ENCODE measurements at places on chromosomes 12 and 14.
A peak's percentile ranks its signal among the peaks of the same experiment; 100 is the strongest.

DNA sequence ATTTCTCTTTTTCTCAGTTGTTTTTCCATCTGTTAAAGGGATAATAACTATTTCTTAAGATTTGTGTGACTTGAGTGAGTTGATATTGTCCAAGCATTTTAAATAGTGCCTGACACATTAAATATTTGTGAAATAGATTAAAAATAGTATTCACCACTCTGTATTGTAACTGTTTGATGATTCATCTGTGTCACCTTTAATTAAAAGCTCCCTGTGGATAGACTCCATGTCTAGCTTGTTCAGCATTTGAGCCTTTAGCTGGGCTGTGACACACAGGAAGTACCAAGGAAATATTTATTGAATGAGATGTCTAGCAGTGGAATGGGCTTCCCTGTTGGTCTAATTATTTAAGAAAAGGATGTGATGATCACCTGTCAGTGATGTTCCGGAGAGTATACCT lies 1.8 kb upstream of the GLIPR1L2 start:
- peak; percentile 78 for DNase-seq

DNA sequence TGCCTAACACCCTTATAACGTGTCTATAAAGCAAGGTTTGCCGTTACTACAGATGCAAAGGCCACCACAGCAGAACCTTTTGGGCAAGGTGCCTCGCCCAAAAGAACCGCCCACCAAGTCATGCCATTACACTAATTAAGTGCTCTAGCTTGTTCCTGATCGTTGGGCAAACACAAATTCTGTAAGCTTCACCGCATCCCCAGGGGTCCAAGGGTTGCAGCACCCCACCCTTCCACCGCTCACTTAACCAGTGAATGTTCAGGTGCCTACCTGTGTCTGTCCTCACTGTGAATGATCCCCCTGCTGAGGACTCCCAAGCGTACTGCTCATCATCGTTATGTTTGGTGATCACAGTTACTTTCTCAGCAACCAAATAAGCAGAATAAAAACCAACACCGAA lies 1.4 kb downstream of the HSP90AA1 start:
- no peak for DNase-seq

DNA sequence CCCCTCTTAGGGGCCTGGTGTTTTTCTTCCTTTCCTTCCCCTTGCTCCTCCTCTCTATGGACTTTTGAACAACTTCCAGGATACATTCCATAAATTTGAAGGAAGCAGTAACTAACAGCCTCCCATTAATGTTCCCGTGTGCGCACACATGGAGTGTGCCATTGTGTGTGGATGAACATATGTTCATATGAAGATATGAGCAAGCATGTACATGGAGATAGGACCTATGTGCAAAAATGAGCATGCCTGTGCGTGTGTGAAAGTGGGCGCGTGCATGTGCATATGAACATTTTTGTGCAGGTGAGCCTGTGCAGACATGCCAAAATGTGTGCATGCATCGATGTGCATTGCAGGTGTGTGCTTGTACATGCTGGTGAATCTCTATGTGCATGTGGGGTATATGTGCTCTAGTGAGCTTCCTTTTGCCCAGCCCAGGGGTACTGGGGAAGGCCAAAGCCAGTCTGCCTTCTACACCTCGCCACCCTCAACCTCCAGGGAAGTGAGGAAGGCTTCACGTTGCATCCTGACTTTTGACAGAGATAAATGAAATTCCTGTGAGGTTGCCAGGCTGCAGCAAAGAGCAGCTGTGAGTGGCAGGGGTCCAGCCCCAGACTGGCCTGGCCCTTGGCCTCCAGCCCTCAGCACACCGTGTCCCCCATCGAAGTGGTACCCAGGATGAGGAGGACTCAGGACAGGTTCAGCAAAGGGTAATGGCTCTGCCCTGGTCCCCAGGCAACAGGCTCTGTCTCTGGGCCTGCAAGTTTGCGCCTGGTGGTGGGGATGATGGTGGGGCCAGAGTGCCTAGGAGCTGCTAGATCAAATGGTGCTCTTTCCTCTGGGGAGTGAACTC lies 21.1 kb upstream of the PGF start:
- no peak for DNase-seq

DNA sequence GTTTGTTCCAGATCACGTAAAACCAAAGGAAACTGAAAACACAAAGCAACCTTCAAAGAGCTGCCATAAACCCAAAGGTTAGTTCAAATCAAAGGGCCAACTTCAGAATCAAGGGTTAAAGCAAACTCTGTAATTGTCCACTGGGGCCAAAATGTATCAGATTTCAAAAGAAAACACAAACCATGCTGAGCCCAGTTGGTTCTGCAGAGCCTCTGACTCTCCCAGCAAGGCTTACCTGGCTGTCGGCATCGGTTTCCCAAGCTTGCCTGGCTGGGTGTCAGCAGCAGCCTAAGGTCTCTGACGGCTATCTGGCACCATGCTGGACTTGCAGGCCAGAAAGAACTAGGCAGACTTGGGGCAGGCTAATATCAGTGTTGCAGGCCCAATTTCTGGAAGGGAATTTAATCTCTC lies 125.3 kb downstream of the DAD1 start:
- DNase-seq = no peak

GRCh38 chr12:44875954-44876543 lies at the start of gene NELL2:
TSS of gene NELL2 (minus strand) at chr12:44876315. CDS start at chr12:44875869, 446 bp downstream.
- peak; percentile 13 for DNase-seq

- DNase-seq = peak; percentile 46
These were observed 214.9 kb downstream of the ADAMTS20 start for GRCh38 chr12:43336962-43337555.

GRCh38 chr12:127742231-127742630 lies 524.7 kb upstream of the TMEM132C start:
- DNase-seq = no peak

- DNase-seq = no peak
These were observed 132.6 kb downstream of the BMP4 start for GRCh38 chr14:53824061-53824460.

- peak; percentile 36 for DNase-seq
These were observed 3.2 kb upstream of the SPTSSA start for GRCh38 chr14:34465069-34465859.

- no peak for DNase-seq
These were observed 636 bp downstream of the DUSP6 start for GRCh38 chr12:89351489-89352241.

DNA sequence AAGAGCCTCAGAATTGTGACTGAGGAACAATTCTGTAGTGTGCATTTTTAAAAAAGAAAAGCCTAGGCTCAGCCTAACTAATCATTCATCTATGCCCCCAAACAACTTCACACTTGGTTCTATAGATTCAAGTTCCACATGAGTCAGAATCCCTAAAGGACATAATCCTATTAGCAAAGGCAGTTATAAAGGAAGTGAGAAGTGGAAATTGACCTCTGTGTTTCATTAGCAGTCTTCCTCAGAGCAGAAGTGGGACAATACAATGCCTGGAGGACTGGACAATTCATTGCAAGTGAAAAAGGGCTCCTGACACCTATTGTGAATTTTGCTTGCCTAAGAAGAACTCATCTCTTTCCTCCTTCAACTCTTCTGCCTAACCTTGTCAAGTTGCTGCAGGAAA lies 222.3 kb downstream of the PTPRO start:
- no peak for DNase-seq

DNA sequence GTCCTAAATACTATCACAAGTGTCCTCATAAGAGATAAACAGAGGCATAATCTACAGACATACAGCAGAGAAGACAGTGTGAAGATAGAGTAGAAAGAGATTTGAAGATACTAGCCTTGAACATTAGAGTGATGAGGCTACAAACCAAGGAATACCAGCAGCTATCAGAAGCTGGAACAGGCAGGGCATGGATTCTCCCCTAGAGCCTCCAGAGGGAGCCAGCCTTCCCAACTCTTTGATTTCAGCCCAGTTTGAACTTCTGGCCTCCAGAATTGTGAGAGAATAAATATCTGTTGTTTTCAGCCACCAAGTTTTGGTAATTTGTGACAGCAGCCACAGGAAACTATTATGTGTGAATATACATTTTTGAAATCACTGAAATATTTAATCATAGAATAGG lies 47.2 kb downstream of the CCDC91 start:
- DNase-seq = no peak

DNA sequence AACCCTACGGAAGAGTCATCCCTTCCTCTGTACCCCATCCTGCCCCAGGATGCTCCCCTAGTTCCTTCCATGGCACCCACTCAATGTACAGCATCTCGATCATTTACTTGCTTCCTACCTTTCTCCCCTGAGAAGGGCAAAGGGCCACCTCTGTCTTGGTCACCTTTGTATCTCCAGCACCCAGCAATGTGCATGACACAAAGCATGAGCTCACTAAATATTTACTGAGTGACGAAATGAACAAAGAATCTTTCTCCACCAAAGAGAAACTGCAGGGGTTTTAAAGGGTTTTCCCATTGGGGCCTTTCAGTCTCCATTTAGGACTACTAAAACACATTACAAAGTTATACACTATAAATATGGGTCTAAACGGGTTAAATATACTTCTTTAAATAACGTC lies 30.6 kb downstream of the ATG14 start:
- DNase-seq = peak; percentile 17

DNA sequence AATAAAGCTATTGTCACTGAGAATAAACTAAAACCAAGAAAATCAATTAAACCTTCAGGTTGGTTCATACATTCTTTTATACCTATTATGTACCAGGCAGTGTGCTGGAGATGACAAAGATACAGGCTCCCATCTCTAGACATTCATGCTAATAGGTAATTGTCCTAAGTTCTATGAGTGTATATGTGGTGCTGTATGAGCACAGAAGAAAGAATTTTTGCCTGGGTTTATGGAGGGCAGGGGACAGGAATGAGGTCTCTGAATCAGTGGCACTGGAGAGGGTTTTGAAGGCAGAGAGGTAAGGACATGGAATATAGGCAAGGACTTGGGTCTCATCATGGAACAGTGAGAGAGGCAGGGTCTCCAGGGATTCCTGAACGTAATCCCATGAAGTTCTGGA lies 38.7 kb downstream of the MAP1LC3B2 start:
- no peak for DNase-seq

GRCh38 chr14:40870252-40870651 lies 736.4 kb upstream of the LRFN5 start:
- DNase-seq = no peak

DNA sequence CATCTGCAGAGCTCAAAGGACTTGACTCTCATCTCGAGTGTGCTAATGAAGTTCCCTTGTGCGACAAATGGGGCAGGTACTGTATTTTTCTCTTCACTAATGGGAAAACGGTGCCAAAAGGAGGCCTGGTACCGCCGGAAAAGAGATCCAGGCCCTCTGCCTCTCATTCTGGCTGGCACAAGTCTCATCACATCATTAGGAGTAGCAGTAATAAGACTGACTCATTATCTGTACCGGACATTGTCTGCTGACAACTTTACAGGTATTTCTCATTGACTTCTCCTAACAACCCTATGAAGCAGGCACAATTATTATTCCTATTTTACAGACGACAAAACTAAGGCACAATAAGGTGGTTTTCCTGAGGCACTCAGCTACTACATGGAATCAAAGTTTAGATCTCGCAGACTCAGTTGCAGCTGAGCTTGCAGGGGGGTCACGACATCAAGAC lies 668 bp downstream of the APPL2 start:
- DNase-seq = peak; percentile 71

- no peak for DNase-seq
These were observed 78.4 kb upstream of the TSPAN8 start for GRCh38 chr12:71236133-71236660.

GRCh38 chr12:42172441-42173210 lies 28.0 kb upstream of the GXYLT1 start:
- DNase-seq = no peak

DNA sequence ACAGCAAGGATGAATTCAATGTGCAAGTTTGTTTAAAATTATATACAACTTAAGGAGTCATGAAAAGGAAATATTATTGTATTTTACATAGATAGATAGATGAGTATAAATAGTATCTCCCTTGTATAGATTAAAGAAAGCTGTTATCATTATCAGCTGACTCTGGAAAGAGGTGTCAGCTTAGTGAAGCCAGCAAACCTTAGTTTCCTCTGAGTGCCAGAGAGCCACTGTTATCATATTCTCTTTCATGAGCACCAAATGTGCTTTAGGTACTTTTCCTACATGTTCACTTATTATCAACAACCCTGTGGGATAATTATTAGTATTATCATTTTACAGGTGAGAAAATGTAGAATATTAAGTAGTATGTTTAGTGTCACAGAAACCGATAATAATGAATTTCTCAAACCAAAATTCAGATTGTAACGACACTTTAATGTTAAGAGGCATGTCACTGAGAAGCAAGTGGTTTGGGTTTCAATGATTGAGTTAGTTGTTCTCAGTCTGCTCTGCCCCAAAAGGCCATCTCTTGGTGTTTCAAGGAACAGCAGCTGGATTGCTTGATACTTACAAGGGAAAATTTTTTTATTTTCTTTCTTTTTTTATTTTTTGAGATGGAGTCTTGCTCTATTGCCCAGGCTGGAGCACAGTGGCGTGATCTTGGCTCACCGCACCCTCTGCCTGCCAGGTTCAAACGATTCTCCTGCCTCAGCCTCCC lies 53.7 kb downstream of the PLEKHA5 start:
- no peak for DNase-seq

DNA sequence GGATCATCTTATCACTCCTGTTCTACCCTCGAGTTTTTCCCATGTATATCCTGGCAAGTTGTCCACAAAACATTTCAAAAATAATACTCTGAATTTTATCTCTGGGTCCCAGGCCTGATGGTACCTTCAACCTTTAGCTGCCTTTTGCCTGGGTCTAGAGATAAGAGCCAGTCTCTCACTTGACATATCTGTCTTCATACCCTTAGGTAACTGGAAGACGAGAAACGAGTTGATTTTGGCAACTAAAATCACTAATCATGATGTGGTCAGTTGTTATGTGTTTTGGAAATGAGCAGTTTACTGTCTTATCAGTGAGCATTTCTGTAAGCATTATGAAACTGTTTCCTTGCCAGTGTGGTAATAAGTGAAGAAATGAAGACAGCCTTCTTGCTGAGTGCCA lies 6.3 kb downstream of the RNF10 start:
- DNase-seq = no peak

DNA sequence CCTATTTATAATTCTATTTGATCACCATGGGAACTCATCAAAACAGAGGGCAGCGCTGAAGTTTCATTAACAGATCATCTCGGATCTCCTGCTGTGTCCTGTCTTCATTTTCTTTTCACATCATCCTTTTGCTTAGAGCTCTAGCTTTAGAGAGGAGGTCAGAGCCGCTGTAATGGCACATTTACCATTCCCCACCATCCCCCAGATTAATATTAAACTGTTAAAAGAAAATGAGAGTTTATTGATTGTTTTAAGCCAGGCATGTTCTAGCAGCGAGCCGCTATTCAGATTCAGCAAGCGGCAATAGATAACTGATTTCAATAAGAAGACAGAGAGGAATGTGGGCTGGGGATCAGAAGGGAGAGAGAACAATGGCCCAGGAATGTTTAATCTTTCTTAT lies 308.8 kb downstream of the EGLN3 start:
- DNase-seq = no peak

DNA sequence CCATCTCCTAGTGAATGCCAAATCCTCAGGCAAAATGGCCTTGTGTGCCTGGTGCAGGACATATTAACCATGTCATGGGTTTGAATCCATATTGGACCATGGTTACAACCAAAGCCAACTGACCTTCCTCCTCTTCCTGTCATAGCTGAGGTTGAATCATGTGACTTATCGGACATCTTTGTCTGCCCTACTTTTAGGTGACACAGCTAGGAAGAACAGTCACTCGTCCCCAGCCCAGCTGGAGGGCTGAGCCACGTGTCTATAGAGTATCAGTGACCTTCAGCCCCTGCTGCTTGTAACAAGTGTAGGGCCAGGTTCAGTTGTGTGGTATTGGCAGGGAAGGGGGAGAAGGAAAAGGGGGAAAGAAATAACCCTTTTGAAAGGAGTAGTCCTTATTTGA lies 225.2 kb downstream of the KTN1 start:
- DNase-seq = no peak

- DNase-seq = no peak
These were observed 1095.2 kb downstream of the FSCB start for GRCh38 chr14:43411841-43412240.

- peak; percentile 62 for DNase-seq
These were observed 20.2 kb downstream of the AKAP6 start for GRCh38 chr14:32349322-32349721.
